ENCODE measurements at places on chromosomes 4 and X. TPM values are rescaled to one million over a fixed set of nuclear protein-coding genes. Genes with fewer than 3 reads are reported as not detected.

AWAT2 gene
- not detected for total RNA-seq

DNA sequence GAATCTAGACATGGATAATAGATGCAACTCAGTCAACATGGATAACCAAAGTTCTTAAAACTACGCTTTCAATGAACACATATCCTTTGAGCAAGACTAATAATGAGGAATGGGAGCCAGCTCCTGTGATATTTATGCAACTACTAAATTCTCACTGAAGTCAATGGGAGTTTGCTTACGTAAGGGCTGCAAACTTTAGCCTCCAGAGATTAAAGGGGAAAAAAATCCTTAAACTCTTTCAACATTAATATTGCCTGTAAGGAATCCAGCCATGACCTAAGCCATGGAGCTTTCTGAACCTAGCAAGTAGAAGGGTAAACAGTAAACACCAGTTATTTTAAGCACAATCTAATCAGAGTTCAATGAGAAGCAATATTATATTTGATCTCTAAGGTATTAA, 125.2 kb upstream of the PITX2 start:
- no peak for DNase-seq

TRAPPC2 gene
- 25.1 TPM for total RNA-seq

GRCh38 chr4:118918388-118918787, 29.7 kb downstream of the SYNPO2 start:
- DNase-seq = no peak

DNA sequence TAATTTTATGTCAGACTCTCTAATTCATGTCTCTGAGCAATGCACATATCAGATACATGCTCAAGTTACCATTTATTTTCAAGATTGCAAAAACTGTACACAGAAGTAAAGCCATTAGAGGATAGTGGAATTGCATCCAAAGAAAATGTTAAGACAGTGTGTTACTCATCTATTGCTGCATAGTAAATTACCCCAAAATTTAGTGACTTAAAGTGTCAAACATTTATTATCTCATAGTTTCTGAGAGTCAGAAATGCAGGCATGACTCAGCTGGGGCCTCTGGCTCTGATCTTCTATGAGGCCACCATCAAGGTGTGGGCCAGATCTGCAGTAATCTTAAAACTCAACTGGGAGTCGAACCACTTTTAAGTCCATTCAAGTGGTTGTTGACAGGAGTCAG, 275.2 kb downstream of the QDPR start:
- no peak for DNase-seq

Data from mucosa of gallbladder (tissue), 1 donor.